Activated T-cell treated with anti-CD3 and anti-CD28 coated beads for 4 hours (primary cell): ENCODE measurements at places on chromosomes 11 and 22.

- DNase-seq = no peak
Measured at GRCh38 chr11:5124891-5125620, 13.1 kb downstream of the OR52A5 start.

DNA sequence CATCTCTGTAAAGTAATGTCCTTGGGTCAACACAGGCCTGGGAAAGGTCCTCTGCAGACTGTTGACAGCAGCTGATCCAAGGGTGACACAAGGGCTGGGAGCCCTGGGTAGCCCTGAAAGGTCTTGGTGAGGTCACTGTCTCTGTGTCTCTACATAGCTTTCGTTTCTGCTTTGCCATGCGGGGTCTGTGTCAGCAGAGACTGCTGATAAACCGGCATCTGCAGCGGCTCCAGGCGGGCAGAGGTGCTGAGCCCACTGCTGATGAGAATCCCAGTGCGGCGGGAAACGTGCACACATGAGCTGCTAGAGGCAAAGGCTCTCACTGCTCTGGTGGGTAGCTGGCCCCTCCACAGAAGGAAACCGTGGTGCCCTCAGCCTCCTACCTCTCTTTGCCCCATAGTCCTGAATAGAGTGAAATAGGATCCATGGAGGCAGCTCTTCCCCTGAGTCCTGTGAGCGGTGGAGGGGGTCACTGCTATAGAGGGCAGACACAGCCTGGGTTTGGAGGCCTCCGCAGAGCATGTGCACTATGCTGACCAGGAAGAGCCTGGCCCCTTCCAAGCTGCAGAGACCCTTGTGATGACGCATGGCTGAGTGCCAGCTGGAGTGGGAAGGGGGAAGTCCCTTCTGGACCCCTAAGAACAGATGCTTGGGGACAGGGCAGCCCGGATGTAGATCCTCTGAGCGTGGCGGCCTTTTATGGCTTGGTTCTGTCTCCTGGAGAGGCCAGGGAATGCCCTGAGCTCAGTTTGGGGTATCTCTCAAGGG is 17.8 kb upstream of the ST3GAL4 start:
- no peak for DNase-seq

- DNase-seq = no peak
Measured at GRCh38 chr11:64102005-64102738, 63.7 kb downstream of the MACROD1 start.

- no peak for DNase-seq
Measured at GRCh38 chr22:33105501-33105911, 47.3 kb upstream of the SYN3 start.

- no peak for DNase-seq
Measured at GRCh38 chr11:64832467-64833197, 11.8 kb downstream of the CDC42BPG start.

- DNase-seq = no peak
Measured at GRCh38 chr11:85118151-85118550, 509.0 kb downstream of the DLG2 start.

DNA sequence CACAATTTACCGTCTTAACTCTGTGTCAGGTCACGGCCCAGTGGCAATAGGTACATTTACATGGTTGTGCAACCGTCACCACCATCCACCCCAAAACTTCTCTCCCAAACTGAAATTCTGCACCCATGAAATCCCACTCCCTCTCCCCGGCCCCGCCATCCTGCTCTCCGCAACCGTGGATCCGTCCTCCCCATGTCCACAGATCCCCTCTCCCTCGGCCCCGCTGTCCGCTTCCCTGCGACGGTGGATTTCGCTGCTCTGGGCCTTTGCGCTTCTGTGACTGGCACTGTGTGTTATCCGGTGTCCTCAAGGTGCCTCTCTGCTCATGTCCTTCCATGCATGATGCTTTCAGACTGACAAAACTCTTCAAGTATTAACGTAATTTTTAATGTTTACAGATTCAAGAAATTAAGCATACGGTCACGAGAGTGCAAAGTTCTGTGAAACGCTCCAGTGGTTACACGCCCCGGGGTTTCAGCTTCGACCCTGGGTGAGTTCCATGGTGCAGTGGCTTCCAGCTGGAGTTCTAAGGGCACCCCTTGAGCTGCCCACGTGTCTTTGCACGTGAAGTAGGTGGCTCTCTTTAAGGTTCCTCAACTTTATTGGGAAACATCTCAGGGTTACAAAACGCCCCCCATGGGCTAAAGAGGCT is 76.4 kb downstream of the KCNQ1 start:
- no peak for DNase-seq

DNA sequence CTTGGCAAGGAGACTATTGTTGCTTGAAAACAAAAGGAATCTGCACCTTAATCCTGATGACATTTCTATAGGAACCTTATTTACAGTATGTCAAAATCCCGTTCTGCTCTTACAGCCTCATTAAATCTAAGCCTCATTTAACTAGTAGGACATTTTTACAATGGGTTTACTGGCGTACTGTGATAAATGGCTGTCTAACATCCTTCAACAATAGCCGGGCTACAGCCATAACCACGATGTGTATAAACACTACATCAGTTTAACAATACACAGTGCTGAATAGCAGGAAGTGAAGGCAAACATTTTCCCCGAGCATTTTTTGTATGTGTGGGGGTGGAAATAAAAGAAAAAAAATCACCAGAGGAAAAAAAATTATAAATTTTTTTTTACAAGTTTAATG is 131.2 kb downstream of the ARL14EP start:
- DNase-seq = no peak

- DNase-seq = no peak
Measured at GRCh38 chr11:11769362-11769761, 72.4 kb upstream of the USP47 start.

- no peak for DNase-seq
Measured at GRCh38 chr11:25350899-25351803, 854.3 kb downstream of the LUZP2 start.

DNA sequence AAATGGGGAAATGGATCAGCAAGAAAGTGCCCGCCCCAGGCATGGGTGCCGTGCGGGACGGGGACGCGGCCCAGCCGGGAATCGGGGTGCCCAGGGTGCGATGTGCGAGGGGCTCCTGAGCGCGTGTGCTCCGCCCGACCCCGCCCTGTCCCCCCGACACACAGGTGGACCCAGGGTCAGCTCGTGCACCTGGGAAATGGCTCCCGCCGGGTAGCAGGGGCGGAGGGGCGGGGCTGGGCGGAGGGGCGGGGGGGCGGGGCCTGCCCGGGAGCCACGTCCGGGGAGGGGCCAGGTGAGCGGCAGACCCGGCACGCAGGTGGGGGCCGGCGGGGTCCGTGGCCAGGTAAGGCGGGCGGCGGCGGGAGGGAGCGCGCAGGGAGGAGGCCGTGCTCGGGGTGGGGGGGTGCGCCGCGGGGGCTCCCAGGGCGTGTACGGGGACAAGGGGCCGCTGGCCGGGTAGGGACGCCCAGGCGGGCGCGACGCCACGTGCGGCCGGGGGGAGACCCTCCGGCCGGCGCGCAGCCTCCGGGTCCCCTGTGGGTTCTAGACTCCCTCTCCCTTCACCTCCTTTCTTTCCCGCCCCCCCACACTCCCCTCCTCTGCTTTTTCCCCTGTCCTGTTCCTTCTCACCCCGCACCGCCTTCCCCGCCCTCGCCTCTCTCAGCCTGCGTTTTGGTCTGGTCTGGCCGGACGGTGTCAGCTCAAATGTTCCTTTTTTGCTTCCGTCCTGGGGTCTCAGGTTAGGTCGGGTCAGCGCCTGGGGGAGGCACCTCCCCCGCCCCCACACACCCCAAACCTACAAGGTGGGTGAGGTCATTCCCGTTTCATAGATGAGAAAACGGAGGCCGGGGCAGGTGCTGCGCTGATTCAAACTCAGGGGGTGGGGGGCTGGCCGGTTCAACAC is at the start of gene ARHGAP8:
TSS of gene ARHGAP8 (plus strand) at position 291 of the 904 bp plus-strand sequence. CDS start 33,953 bp downstream, outside the sequence.
- no peak for DNase-seq
